AML-193 (cell line): ENCODE measurements at places on chromosomes 6 and 20.

DNA sequence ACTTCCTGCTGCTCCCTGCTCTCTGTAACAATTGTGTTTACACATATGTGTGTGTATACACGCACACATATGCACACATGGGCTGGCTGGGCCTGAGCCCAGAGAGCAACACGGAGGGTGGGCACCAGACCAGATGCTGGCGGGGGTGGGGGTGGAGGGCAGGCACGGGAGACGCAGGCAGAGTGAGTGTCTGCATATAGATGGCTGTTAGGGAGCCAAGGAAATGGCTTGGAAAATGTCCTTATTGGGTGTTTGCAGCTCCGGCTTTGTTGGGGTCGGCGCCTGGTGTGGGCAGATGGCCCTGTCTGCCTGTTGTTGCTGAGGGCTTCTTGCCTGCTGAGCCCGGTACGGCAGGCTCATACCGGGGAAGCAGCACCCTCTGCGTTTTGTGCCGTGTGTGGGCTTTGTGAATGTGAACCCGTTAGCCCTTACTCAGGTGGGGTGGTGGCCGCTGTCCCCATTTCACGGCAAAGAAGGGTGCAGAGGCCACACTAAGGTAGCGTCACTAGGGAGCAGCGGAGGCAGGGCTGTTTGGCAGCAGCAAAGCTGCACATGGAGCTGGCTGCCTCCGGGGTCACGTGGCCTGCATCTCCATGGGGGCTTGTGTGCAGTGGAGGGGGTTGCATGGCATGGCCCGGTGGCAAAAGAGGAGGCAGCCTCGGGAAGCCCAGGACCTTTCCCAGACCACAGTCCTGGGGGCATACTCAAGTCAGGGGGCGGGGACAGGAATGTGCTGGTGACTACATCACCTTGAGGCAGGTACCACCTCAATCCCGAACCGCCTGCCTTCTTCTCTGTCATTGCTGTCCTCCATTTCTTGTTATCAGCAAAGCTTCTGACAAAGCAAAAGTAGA, 47.4 kb upstream of the SRF start:
- no peak for DNase-seq

DNA sequence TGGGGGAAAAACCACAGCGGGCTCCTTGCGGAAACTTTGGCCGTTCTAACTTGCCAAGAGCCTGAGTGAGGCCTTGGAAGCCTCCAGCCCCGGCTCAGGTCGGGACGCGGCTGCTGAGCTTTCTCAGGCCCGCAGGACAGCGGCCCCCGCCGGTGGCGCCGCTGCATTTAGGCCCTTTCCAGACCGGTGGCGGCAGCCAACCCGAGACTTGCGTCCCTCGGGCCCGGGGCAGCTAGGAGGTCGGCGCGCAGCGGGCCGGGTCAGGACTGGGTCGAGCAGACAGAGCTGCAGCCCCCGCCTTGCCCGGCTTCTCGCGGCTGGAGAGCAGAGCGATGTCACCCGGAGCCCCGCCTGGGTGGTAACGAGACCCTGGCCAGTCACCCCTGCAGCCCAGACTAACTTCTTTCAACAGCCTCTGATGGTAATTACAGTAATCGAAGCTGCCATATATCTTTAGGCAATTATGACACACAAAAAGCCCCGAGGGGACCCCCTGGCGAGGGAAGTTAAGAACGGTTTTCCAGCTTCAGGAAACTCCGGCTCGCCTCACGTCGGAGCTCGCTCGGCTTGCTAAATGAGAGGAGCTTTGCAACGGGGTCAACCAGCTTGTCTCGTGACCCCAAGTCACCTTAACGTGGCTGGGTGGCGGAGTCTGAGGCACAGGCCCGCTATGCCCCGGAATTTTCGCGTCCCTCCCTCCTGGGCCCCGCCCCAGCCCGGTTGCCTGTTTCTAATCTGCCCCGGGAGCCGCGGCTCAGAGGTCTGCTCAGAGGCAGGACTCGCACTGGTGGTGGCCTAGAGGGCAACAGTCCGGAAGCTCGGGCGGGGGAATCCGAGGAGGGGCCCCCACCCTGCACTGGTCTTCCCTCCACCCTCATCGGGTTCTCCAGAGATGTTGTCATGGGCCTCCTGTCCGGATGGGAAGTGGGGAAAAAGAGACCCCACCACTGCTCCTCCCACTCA, 3.0 kb downstream of the NR2E1 start:
- no peak for DNase-seq

- no peak for DNase-seq
Measured at GRCh38 chr6:19705606-19706005, 131.6 kb upstream of the ID4 start.

- no peak for DNase-seq
Measured at GRCh38 chr20:62052336-62052841, 13.3 kb downstream of the TAF4 start.

GRCh38 chr6:123467392-123467791, 169.4 kb downstream of the TRDN start:
- DNase-seq = no peak
